ENCODE measurements at places on chromosomes 16 and 17.

- DNase-seq: no peak
Measured at GRCh38 chr16:67676516-67676915, 9.9 kb downstream of the C16orf86 start.

- no peak for DNase-seq
Measured at GRCh38 chr16:88993166-88993761, 16.3 kb upstream of the CBFA2T3 start.

DNA sequence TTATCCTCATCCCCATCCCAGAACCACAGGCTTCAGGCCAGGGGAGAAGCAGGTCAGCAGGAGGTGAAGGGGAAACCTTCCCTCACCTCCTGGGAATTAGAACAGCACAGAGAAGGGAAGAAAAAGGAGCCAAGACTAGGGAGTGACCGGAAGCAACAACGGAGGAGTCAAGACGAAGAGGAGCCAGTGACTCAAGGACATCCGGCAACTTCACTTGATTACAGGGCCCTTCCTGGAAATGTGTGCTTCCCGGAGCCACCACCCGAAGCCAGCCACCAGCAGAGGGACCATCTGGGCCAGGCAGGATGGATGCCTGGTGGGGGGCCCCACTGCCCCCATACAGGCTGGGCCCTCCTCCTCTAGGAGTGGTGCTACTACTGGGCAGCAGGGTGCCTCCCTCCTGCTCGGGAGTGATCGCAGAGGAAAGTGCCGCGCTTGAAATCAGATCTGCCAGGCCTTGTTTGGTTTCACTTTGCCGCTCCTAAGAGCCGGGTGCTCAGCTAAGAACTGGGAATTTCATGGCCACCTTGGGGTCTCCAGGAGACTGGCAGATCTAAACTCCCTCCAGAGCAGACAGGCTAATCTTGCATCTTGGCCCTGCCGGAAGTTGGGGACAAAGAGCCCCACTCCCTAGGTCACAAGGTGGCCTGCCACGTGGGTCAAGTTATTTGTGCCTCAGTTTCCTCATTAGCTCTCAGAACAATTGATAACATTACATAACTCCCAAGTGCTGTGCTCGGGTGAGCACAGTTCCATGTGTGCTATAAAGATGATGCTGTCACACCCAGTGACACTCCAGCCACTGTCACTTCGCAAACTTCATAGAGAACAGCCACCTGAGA lies 6.6 kb downstream of the CDC42EP4 start:
- DNase-seq: peak; percentile 70

- DNase-seq: no peak
Measured at GRCh38 chr17:181245-182049, at the start of gene DOC2B. TSS of gene DOC2B (minus strand) at chr17:181650. CDS start at chr17:181479, 171 bp downstream.

DNA sequence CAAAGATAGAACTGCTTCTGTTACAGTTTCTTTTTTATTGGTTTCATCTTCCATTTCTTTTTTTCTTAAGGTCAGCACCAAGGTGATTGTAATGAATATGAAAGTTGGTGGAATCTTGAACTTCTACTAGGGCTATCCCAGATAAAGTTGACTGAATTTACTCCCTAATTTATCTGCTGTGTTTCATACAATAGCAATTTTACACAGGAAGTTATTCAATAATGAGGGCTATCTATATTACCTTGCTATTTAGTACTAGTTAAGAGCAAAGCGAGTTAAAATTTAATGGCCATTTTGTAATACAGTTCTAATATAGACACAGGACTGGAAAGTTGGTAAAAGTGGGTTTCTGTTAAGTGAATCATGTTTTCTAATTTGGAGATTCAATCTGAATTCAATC lies 24.1 kb downstream of the USP10 start:
- no peak for DNase-seq

DNA sequence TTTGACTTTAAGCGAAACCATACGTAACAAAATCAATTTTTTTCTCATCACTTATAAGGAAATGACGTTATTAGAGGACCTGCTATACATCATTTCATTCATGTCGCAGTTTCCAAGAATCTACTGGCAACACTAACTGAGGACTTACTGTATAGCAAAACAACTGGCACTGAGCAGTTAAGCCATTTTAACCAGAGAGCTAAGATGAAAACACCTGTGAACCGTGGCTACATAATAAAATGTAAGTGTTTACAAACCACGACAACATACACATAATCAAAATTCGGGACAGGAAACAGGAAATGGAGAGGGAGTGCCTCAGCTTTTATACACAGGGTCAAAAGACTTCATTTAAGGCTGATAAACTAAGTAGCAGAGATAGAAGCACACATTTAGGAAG lies 29.5 kb downstream of the METTL16 start:
- DNase-seq: no peak

DNA sequence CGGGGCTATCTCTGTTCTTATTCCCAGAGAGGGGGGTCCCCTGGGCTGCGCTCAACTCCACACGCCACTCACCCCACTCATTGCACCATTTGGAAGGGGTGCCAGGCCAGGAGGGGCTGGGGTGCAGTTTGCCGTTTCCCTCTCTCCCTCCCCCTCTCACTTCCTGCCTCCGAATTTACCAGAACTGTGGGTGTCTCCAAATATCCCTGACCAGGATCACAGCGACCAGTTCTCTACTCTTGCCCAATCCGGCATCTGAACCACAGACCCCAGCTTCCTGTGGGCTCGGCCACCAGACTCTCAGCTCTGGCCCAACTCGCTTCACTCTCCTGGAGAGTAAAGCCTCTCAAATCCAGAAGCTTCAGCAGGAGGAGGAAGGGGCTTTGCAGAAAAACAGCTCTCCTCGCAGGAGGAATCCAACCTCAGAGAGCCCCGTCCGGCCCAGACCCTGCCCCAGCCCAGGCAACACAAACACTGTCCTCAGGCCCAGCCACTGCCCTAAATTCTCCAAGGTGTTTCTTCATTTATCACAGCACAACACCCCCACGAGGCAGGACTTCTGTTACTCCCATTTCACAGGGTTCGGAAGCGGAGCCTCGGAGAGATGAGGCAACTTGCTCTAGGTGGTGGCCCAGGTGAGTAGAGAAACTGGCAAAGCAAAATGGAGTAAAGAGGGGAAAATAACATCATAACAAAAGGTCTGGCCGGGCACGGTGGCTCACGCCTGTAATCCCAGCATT lies 423 bp upstream of the ASGR2 start:
- DNase-seq: no peak

DNA sequence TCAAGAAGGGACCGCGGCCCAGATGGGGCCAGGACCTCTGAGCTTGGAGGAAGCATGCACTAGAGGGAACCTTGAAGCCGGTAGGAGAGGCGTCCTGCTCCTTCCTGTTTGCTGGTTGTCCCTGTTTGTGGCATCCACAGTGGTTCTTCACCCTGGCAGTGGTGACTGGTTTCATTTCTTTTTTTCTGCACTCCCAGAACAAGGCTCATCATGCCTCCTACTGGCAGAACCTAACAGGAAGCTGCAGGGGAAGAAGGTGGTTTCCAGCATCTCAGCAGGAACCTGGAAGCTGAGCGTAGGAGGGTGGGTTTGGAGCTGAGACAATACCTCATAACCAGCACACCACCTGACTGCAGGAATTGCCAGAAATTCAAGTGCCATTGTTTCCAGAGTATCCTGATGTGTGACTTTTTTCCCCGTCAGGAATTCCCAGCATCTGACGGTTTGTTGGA lies 5.8 kb downstream of the TMEM231 start:
- DNase-seq: peak; percentile 63

GRCh38 chr17:9529033-9529700 lies 46.5 kb downstream of the STX8 start:
- no peak for DNase-seq
